ENCODE measurements at places on chromosomes 6 and 20.

GRCh38 chr6:133761706-133762105, 127.2 kb upstream of the TCF21 start:
- DNase-seq: no peak

GRCh38 chr20:40866056-40866455, 162.6 kb upstream of the TOP1 start:
- no peak for DNase-seq

GRCh38 chr6:33885132-33886057, 81.6 kb upstream of the MLN start:
- DNase-seq: no peak

DNA sequence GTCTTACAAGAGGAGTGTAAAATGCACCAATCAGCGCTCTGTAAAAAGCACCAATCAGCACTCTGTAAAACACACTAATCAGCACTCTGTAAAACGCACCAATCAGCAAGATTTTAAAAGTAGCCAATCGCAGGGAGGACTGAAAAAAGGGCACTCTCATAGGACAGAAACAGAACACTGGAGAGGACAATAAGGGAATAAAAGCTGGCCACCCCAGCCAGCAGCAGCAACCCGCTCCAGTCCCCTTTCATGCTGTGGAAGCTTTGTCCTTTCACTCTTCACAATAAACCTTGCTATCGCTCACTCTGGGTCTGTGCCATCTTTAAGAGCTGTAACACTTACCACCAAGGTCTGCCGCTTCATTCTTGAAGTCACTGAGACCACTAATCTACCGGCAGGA, 1.7 kb upstream of the AIG1 start:
- DNase-seq: no peak

- DNase-seq: no peak
Observed at GRCh38 chr6:145893586-145893985, 70.6 kb downstream of the SHPRH start.

GRCh38 chr6:80186082-80186481, 79.6 kb downstream of the BCKDHB start:
- no peak for DNase-seq

- no peak for DNase-seq
Observed at GRCh38 chr6:159701413-159701999, 8.5 kb upstream of the SOD2 start.

DNA sequence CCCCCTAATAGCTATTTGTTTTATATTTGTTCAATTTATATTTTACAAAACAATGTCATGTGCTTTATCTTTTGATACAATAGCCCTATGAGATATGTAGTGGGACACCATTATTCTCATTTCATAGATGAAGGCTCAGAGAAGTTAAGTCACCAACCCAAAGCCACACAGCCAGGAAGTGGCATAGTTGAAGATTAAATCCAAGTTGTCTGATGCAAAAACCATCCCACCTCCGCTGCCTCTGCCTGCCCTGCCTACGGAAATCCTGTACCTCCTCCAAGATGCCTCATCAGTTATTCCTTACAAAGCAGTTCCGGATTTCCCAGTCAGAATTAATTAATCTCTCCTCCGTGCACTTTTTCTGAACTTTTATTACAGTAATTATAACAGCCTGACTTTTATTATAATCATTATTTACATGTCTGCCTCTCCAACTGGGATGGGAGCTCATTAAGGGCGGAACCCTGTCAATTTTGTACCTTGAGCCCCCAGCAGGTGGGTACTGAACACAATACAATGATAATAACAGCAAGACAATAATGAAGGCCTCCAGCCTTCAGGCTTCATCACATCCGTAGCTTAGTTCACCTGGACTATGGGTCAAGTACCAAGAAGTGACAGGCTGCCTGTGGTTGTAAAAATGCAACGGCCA, 54.7 kb downstream of the LRFN2 start:
- peak; percentile 73 for DNase-seq

DNA sequence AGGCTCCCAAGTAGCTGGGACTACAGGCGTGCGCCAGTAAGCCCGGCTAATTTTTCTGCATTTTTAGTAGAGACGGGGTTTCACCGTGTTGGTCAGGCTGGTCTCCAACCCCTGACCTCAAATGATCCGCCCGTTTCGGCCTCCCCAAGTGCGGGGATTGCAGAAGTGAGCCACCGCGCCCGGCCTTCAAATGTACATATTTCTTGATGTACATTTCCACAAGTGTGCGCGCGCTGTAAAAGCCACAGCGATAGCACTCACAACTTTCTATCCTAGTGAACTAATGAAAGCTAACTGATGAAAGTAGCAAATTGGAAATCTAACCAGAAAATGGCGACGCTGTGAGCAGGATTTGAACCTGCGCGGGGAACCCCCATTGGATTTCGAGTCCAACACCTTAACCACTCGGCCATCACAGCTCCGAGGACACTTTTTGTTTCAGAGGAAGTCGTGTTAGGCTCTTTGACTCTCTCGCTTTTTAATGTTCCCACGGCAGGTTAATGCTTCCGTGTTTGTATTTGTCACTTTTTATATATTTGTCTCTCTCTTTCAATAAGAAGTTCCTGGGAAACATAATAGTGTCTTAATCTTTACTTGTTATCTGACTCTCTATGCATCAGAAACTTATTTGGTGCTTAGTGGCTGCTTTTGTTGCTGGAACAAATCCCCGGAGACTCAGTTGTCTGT, 199.4 kb upstream of the ZNF184 start:
- DNase-seq: peak; percentile 57

- DNase-seq: no peak
Observed at GRCh38 chr20:25033265-25033923, 24.5 kb downstream of the ACSS1 start.

DNA sequence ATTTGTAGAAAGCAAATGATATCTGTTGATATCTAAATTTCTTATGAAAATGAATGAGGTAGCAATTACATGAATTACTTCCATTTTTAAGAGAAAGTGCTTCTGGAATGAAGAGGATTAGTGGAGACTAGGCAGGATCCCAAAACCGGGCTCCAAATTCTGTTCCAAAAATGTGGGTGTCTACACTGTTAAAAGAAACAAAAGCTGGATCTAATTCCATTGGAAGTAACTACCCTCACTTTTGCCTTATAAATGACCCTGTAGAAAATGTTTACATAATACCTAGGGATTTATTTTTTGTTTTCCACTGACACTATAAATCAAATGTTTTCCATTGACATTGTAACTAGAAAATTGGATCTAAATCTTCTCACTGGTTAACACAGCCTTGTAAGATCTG, 454.9 kb upstream of the JARID2 start:
- no peak for DNase-seq

DNA sequence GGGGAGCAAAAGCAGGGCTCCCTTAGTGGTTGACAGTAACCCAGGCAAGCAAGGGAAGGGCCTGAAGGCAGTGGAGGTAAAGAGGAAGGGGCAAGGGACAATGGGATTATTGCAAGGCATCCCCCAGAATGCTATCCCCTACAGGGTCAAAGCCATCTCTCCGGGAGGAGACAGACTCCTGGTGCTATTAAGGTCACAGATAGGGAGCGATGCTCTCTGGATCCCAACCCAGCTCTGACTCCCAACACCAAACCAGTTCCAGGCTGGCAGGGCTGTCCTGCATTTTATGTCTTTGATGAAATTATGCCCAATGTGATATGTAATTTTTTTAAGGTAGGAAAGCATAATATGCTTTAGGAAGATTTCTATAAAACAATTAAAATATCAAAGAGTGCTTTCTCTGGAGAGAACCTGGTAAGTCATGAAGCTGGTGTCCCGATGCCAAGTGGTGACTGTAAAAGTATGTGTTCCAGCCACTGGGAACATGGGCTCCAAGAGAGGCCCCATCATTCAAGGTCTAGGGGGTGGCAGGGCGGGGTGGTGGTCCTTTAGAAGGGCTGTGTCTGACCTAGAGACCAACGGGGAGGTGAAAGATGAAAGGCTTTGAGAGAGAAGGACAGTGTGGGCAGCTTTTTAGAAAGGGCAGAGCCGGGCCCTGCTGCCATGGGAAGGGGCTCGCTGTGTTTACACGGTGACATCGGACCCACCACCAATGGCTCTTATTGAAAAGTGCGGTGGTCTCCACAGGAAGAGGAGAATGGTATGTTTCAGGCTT, 276.5 kb downstream of the CDC5L start:
- no peak for DNase-seq

DNA sequence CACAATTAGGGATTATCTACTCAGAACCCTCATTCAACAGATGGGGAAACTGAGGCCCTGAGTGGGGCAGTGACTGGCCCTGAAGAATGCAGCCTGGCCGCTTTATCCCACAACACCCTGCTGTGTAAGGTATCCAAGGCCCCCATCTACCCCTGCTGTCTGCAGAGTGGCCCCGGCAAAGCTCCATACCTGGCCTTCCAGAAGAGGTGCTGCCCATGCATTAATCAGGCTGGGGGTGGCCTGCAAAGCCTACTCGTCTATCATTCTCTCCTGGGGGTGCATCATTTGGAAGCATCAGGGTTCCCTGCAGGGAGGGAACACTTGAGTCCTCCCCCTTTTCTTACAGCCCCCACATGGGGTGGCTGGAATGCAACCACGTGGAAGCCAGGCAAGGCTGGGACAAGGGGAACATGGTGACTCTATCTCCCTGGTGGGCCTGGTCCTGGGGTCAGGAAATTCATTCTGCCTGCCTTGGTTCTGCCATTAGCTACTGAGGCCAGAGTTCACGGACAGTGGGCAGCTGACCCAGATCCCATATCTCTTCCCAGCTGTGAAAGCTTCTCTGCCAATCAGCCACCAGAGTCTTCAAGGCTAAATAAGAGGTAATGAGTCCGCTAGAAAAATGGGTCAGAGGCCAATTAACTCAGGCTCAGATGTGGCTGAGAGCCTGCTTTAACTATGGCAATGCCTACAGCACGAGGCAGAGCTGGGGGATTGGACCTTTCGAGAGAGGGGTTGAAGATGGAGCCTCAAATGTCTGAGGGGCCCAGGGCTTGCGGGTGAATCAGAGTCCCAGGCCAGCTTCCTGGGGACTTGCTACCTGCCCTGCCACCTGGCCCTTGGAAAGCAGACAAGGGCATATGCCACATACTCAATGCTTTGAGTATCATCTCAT, 72.3 kb upstream of the TOX2 start:
- DNase-seq: no peak

DNA sequence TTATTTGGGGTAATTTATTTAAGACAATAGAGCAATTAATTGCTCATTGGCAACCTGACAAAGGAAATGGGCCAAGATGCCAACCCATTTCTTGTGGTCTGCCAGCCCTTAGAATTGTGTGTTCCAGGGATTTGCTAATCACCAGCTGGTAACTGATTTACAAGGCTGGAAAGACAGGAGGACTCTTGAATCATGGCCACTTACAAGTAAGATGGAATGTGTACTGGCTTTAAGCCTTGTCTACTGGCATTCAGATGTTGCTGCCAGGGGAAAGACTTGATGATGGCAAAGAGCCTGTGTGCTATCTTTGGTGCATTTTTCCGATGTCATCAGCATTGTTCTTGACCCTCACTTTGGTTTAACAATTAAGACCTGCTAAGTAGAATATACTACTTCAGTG, 91.0 kb downstream of the BCKDHB start:
- DNase-seq: no peak

- no peak for DNase-seq
Observed at GRCh38 chr6:107419733-107420132, 39.6 kb downstream of the PDSS2 start.

DNA sequence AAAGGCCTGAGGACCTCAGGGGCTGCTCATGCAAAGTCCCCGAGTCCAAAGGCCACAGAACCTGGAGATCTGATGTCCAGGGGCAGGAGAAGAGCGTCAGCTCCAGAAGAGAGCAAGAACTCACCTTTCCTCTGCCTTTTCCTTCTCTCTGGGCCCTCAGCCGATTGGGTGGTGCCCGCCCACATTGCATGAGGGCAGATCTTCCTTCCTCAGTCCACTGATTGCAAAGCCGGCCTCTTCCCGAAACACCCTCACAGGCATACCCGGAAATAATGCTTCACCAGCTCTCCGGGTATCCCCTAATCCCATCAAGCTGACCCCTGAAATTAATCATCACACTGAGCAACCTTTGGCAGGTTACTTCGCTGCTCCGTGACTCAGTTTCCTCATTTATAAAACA, 33.4 kb downstream of the SPDEF start:
- DNase-seq: no peak

DNA sequence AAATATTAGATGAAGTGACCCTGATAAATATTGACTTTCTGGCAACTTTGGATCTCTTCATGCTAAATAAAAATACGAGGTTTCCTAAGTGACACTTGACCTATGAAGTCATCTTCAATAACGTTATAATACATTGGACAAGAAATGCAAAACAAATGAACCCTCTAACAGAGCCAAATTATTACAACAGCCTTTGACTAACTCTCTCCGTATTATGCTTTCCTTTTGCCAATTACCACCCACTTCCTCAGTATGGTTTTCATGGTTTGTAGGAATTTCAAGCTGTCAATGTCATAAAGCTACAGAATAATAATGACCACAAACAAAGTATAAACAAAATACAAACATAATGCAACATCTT, 210.5 kb downstream of the MOXD1 start:
- no peak for DNase-seq

DNA sequence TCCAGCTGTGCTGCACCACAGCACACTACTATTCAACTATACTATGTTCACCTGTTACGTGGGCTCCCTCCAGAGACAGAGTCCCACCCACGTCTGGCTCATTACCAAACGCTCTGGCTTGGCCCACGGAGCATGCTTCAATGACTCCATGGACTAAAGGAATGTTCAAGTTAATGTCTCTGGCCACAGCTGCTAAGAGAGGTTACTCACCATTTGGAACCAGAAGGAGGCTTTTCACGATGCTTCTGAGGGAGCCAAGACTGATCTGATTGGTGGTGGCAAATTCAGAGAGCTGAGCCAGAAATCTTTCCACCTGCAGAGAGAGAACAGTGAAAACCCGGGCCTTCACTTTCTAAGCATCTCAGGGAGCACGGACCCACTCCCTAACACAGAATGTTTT, 15.6 kb downstream of the COMMD7 start:
- no peak for DNase-seq

DNA sequence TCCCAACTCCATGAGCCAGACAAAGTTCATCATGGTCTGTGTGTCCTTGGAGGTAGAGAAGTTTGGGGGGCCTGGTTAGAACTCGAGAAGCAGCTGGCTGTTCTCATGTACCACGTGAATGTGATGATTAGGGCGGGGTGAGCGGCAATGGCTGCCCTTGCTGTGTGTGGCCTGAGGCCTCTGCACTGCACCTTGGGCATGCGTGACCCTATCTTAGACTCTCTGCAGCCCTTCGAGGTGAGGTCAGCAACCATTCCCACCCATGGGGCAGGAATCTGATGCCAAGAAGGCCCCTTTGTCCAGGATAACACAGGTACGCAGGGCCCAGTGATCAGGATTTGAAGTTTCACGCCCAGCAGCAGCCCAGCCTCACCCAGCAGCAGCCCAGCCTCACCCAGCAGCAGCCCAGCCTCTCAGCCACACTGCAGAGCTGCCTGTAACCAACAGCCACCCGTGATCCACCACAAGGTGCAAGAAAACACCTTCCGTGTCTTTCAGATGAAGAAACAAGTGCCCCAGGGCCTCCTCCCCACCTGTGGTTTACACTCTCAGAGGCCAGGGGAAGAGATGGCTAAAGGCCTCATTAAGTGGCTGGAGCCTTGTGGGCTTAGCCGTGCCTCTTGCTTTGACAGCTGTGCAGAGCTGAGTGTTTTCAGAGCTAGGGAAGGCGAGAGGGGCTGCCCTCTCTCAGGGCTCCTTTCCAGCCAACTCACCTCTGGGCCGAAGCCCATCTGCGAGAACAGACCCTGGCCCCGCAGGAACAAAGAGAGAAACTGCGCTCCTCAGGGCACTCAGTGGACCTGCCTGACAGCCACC, 195.2 kb upstream of the CDH4 start:
- no peak for DNase-seq

- DNase-seq: no peak
Observed at GRCh38 chr6:106555767-106556166, 73.5 kb downstream of the RTN4IP1 start.
